ENCODE measurements at places on chromosomes 1 and 21.

DNA sequence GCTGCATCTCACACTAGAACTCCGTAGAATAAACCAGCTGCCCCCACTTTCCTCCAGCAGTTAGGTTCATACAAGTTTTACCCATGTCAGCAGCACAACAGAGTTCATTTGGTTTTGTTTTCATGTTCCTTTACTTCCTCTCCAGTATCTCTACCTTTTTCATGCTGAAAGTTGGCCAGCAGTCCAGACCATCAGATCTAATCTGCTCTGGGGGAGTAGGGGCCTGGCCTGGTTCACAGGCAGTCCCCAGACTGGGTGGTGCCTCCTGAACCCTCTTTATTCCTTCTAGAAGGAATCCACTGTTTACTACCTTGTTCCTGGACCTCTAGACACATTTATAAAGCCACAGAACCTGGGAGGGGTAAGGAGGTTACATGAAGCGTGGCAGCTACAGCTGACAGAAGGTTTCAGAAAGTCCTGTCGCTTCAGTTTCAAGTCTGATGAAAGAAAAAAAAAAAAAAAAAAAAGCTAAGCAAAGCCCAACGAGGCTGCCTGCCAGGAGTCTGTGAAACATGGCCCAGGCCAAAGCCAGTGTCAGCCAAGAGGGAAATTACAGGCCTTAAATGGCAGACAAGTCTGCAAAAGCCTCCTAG, 184.6 kb upstream of the JUN start:
- DNase-seq: no peak

DNA sequence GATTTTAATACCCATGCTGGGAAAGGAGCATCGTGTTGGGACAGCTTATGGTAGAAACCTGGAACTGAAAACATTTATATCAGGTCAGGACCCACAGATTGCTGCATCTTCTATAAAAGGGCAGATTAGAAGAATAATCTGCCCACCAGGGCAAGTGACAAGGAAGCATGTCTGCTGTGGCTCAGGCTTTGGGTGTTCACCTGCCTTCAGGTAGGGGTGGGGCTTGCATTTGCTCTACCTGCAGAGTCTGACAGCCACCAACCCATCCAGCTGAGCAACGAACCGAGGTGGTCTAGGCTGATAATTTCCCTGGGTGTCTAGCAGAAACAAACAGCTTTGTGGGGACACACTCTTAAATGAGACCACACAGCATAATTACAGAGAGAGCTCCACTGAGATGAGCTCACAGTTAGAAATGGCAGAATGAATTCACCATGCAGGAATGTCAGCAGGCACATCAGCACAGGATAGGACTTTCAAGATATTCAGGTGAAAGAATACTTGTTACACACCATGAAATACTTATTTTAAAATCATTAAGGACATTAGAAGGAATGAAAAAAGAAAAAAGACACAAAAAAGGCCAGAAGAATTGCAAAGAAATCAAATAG, 36.1 kb upstream of the B3GALT5 start:
- no peak for DNase-seq

GRCh38 chr21:40141621-40142020, 274.4 kb downstream of the PCP4 start:
- no peak for DNase-seq

- DNase-seq: no peak
These were observed 104.1 kb downstream of the DENND1B start for GRCh38 chr1:197671140-197671539.

DNA sequence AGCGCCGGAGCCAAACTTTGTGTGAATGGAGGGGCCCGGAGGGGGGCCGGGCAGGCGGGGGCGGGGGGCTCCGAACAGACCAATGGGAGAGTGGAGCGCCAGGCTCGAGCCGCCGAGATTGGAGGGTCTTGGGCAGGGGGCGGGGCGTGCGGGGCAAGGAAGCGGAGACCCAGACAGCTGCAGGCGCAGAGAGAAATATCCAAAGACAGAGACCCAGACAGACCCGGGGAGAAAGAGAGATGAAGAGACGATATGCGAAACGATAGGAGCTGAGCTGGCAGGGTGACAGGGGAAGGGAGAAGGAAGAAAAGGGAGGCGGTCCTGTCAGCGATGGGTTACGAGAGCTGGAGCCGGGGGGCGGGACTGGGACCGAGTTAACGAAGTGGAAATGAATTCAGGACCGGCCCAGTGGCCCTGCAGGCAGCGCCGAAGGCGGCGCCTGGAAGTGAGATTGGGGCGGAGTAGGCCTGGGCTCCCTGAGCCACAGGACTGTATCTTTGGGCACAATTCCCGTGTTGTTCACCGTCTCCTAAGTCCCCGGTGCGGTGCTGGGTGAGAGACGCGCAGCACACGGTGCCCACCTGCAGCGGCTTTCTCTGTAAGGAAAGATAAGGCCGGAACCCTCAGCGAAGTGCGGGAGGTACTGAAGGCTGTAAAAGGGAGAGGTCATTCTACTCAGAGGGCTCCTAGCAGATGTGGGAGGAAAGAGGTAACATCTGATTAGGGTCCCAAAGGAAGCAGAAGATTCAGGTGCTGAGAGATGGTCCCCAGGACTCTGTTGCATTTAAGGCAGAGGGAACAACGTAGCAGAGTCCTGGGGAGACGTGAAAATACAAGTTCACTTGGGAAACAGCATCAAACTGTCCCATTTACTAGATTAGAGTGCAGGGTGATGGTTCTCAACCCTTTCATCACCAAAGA, 543 bp upstream of the KCNJ10 start:
- DNase-seq: peak; percentile 43

- DNase-seq: no peak
These were observed 143.2 kb downstream of the PTPRU start for GRCh38 chr1:29379443-29380073.

GRCh38 chr1:173301507-173301906, 94.4 kb upstream of the TNFSF4 start:
- DNase-seq: no peak

- DNase-seq: no peak
These were observed 1.2 kb downstream of the CNR2 start for GRCh38 chr1:23911921-23912320.

GRCh38 chr1:77832901-77833300, 53.5 kb downstream of the MIGA1 start:
- no peak for DNase-seq

GRCh38 chr21:25577424-25578055, 29.7 kb downstream of the MRPL39 start:
- no peak for DNase-seq

DNA sequence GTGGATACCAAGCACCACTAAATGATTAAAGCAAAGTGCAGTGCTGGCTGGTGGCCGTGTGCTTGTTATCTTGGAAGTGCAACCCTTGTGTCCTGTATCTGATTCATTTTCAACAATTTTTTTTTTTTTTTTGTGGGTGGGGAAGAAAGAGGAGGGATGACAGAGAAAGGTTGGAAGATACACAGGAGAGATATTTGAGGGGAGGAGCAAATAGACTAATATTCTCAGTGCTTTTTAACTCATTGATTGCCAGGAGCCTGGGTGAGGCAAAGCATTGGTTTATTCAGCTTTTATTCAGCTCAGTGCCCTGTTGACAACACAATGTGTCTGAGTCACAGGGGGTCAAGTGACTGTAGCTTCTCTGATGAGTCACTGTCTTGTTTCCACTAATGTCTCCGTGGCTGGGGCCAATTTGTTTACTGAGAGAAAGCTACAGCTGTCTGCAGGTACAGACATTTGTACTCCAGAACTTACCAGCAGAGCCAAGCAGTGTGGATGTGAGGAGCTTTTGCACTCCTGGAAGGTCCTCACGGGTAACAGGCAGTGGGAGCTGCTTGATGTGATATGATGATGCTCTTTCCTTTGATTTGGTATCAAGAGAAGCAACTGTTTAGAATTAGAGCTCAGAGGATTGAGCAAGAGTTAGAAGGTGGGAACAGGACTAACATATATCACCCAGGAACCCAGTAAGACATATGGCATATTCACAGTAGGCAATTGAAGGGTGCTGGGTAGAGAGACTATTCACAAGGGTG, 23.6 kb upstream of the DNM3 start:
- DNase-seq: no peak

DNA sequence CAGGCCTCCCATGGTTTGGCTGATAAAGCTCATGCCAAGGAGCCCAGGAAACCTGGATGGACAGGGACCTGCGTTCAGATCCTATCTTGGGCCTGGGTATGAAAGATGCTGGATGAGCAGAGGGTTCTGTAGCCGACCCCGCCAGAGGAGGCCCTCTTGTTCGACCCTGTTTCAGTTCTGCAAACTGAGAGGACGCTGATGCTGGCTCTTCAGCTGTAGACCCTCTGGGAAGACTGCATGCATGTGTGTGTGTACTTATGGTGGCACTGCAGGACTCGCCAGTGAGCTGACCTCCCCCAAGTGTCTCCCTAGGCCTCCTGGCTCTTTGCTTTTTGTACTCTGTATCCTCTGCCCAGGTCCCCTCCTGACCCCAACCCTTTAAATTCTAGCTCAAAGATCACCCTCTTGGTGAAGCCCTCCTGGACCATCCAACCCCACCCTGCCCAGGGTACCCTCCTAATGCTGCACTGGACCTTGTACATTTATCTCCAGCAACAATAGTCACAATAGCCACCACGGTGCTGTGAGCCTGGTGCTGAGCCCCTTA, 1.6 kb downstream of the EPS8L3 start:
- no peak for DNase-seq

DNA sequence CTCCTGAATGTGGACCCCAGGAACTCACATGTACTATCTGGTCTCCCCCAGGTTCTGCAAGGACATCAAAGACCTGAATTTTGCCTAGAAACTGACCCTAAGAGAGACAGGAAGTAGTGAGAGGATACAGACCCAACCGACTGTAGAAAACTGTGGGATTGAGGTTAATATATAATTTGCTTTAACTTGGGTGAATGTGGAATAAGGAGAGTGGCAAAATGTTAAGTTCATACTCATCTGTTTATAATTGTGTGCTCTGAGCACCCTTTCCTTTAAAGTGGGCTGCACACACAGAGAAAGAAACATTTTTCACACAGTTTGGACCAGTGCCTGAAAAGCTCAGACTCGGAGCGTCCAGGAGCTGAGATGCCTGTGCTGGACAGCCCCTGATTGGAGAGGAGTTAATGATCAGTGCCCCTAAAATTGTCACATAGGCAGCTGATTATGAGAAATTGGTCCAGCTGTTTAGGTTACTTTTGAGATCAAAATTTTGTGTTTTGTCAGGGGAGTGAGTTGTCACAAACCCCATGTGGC, 37.2 kb downstream of the ROR1 start:
- no peak for DNase-seq

GRCh38 chr1:223504741-223505140, 111.5 kb downstream of the CCDC185 start:
- no peak for DNase-seq

- no peak for DNase-seq
These were observed 1.7 kb upstream of the TRIM33 start for GRCh38 chr1:114512595-114513280.

DNA sequence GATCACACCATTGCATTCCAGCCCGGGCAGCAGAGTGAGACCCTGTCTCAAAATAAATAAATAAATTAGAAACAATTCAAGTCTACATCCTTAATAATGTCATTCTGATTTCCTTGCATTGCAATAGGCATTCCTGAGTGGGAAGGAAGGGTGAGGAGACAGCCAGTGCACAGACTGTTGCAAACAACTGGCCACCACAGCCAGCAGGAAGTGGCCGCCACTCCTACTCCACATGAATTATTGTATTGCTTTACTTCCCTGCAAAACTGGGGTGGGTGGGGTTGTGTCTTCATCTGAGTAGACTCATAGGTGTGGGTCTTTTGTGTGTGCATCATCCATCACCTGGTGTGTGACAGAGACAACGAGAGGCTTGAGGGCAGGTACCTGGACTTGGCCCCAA, 60.1 kb downstream of the OPTC start:
- DNase-seq: no peak

DNA sequence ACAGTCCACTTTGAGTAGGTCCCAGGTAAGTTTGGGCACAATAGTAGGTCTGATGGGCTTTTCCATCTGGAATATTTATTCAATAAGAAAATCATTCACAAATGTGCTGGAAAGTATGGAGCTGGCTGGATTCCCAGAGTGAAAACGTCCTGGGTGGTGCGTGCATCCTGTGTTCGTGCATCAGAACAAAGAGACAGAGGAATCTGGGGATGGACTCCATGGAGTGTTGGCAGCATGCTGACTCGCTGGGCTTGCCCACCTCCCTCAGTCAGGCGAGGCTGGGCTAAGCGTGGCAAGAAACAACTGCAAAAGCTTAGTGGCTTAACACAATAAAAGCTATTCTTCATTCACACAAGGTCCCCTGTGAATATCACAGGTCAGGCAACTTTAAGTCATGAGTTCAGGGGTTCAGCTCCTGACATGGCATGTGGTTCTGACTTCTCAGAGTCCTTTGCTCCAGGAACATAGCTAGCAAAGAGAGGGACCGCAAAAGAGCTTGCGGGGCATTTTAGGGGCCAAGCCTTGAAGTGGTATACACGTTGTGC, 151.6 kb upstream of the ZNF644 start:
- no peak for DNase-seq

DNA sequence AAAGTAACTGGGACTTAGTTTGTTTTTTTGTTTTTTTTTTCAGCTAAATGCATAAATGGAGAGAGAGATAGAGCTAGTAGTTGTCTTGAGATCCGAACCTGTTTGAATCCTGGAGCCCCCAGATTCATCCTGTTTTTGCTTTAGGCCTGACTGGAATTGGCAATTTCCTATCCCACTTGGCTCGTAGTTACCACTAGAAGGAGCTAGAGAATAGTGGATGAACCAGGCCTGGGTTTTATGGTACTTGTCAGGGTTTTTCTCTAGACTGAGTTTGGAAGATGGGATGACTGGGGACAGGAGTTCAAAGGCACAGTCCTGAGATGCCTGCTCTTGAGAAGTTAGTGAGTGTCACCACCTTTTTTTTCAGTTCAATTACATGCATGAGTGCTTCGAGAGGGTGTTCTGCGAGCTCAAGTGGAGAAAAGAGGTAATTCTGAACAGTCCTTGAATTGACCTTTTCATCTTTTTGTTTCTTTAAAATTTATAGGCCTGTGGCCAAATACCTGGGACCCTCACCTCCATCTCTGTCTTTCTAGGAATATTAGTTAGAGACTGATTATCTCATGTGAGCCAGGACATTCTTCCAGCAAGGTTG, 23.4 kb downstream of the CELF3 start:
- DNase-seq: no peak

- no peak for DNase-seq
These were observed 591.7 kb downstream of the PLPP3 start for GRCh38 chr1:55987491-55988249.

DNA sequence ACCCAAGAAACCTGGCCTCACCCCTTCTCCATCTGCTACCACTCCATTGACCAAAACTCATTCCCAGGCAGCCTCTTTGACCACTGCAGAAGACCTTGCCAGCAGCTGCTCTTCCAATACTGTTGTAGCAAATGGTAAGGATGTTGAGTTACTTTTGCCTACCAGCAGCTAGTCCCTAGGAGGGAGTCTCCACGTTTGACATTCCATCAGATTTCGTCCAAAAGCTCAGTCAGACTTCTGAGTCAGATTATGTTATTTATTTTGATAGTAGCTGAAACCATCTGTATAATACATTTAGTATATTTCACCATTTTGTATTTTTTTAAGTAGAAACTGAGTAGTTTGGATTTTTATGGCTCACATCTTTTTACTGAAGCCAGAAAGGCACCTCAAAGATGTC, 51.5 kb upstream of the WNT2B start:
- no peak for DNase-seq
